NCI-H82 (cell line): ENCODE measurements at places on chromosomes 1 and 21.

DNA sequence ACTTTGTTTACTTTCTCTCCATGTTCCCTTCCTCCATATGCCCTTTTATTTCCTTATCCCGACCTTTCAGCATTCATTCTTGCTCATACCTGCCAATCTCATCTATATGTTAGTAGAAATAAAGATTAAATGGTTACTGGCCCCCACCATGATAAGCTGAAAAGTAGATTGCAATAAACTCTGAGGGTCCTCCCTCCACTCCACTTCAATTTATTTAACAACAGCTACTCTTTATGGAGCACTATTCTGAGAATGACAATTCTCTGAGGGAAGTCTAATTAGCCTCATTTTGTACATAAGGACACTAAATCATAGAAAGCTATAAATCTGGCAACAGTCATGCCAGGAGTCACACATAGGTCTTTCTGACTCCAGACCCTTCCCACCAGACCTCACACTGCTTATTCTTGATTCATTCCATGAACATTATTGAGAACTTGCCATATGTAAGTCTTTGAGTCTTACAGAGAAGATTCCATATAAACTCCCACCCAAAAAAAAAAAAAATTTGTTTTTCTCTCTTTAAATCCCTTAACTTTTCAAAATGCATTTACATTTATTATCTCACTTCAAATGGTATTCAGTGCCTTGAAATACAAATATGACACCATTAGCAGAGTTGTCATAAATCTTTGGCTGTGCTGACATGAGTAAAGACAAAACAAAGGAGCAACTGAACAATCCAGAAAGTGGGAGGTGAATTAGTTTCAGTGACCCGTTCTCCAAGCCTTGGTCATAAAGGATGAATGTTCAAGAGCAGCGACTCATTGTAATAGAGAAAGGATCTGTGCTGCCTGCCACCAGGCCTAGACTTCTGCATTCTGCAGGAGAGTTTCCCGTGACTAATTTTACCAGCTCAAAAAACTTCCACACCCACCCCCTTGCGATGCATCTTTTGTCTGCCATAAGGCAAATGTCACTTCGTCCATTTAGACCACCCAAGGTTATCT lies 28.5 kb downstream of the PALMD start:
- no peak for DNase-seq

GRCh38 chr1:15290382-15290781 lies 43.4 kb downstream of the FHAD1 start:
- DNase-seq = no peak

DNA sequence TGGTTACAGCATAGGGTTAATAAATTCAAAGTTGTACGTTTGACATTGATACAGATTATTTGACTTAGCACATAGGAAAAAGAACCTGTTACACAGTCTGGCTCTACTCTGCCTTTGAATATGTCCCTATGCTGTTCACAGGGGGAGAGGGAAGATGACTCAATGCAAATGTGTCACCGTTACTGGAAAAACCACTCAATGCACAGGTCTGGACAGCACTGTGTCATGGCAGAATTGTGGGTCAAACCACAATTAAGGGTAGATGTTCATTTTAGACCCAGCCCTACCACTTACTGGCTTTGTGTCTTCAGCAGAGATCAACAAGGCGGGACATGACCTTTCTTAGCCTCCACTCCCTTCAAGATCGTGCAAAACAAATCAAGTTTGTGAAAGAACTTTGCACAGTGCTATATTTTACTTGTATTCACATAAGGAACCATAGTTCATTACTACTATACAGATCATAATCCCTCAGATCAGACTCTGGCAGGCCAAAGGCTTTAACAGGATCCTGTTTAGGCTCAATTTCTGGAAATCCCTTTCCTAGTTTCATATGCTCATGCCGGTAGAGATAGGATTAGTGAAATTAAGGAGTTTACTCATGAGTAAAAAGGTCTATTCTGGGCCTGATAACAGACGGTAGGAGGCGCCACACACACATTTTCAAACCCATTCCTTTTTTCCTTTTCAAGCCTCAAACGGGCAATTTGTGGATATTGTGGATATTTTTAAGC lies 22.1 kb downstream of the EIF2D start:
- peak; percentile 75 for DNase-seq

DNA sequence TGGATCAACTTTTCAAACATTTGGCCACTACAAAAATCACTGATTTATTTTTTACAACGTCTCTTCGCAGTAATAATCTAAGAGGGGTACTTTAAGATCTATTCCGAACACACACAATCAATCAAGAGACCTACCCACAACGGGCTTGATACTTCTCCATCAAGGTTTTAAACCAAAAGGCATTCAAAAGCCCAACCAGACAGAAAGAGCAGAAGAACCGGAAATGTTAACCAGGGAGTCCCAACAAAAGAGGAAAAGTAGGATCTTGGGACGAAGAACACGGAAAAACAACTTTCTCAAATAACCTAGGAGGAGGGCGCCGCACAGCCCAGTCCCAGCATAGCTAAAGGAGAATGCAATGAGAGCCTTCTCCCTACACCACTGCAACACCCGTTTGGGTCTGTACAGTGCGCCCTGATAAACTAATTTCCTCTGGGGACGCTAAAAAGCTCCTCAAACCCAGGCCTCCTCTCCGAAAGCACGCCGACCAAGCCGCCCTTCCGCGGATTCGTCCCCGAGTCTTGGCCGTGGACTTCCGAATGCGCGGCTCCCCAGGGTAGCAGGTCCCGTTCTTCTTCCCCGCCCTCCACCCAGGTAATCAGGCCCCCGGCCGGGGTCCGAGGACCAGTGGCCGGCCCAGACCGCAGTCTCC lies 623 bp downstream of the RPL22 start:
- no peak for DNase-seq

DNA sequence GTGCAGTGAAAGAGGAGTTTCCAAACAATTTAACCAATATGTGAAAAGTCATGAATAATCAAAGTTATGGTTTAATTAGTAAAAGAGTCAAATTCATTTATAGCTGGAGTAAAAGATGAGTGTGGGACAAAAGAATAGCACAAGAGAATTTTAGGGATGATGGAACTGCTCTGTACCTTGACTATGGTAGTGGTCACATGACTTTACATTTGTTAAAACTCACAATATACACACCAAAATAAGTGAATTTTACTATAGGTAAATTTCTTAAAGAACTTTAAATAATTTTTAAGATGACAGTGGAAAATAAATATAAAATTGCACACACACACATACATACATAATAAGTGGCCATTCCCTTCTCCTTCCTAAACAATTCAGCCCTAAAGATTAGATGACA lies 13.6 kb downstream of the CDC42BPA start:
- DNase-seq = no peak

DNA sequence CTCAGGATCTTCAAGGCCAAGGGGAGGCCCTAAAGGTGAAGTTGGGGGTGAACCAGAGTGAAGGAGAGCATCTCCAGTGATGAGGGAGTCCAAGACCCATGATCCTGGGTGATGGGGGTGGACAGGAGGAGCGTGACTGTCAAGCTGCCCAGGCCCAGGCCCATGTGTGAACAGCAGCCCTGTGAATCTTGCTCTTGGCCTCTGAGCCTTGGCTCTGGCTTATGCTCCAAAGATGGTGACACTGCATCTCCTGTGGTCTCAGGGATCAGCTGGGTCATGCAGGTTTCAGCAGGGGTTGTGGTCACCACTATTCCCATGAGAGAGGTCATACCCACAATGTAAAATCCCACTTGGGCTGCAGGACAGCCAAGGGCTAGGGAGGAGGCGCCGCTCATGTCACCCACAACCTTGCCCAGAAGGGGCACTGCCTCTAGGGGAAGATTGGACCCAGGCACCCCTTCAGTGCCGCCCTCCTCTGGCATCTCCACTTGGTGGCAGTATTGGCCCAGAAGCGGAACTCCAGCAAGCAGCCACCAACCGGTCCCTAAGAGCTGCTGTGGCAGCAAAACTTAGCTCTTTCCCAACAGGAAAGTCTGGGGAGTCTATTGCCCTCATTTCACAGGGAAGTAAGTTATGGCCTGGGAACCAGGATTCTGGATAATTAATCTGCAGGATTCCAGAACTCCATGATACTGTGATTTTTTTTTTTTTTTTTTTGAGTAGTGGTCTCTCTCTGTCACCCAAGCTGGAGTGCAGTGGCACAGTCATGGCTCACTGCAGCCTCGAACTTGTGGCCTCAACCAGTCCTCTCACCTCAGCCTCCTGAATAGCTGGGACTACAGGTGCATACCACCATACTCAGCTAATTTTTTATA lies 7.5 kb upstream of the WNT3A start:
- DNase-seq = peak; percentile 73

GRCh38 chr1:10713614-10714013 lies 82.8 kb downstream of the CASZ1 start:
- DNase-seq = no peak
